ENCODE measurements at places on chromosomes 4 and X. TPM values are rescaled to one million over a fixed set of nuclear protein-coding genes. Genes with fewer than 3 reads are reported as not detected.

DNA sequence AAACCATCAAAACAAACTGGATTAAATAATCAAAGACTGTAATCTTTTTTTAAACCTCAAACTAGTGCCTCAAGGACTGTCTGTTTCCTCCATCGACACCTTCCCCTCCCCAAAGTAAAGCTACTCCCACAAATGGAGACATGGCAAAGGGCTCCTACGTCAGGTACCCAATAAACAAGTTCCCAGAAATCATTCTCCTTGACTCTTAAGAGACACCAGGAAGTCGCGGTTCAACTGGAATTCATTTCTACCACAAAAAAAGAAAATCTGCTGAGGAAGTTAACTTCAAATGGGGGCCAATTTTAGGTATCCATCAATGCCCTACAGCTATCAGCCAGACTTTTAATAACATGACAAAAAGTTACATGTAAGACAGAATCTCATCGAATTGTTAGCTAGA is 2.5 kb downstream of the RPS4X start:
- DNase-seq = no peak

- peak; percentile 29 for DNase-seq
Measured at GRCh38 chr4:99504804-99505502, 5.9 kb upstream of the C4orf17 start.

MAGEB17 gene
- total RNA-seq = 0.13 TPM

HEPH gene
- total RNA-seq = 33.6 TPM

ATP6AP2 gene
- 106 TPM for total RNA-seq
